ENCODE measurements at places on chromosomes 11 and 22.

- DNase-seq: no peak
Measured at GRCh38 chr11:69359735-69360480, 66.0 kb downstream of the MYEOV start.

GRCh38 chr11:117345039-117345438 lies 17.4 kb downstream of the CEP164 start:
- DNase-seq: no peak

GRCh38 chr22:46357711-46358520 lies 22.4 kb downstream of the TRMU start:
- DNase-seq: no peak

DNA sequence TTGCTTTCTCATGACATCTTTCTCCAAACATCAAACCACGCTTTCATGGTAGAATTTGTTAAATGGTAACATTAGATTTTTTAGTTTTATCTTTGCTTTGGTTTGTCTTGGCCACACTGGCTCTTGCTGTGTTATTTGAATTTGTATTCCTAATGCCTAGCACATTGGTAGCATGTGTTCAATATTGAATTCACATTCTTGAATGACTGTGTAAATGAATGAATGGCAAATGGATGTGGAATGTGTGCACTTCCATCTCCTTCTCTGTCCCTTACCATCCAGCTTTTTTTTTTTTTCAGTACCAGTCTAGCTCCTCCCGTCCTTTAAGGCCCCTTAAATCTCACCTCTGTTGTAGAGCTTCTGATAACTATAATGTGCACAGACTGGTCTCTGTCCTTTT lies 41.2 kb downstream of the HEPHL1 start:
- DNase-seq: no peak

Measured in activated gamma-delta T cell (primary cell).